ENCODE measurements at places on chromosomes 11 and 22. TPM values are rescaled to one million over a fixed set of nuclear protein-coding genes. Genes with fewer than 3 reads are reported as not detected.

GRCh38 chr11:69512136-69512535, 30.7 kb downstream of the LINC01488 start:
- no peak for DNase-seq

DNA sequence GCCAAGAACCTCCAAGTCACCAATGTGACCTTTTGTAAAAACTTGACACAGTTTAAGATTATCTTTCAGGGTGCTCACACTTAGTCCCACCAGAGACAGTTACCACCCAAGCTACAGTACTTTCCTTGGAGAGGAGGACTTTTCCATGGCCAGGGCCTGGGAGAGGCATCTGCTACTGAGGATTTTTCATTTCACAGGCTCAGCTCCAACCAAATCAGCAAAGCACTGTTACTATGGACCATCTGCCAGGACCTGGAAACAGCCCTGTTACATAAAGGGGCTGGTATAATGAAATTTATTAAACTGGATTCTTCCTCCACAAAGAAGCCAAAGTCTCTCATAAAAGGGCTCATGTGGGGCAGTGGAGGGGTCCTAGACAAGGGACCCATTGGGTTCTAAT, 38.6 kb downstream of the SERGEF start:
- no peak for DNase-seq

Gene CARD18
- not detected for total RNA-seq

DNA sequence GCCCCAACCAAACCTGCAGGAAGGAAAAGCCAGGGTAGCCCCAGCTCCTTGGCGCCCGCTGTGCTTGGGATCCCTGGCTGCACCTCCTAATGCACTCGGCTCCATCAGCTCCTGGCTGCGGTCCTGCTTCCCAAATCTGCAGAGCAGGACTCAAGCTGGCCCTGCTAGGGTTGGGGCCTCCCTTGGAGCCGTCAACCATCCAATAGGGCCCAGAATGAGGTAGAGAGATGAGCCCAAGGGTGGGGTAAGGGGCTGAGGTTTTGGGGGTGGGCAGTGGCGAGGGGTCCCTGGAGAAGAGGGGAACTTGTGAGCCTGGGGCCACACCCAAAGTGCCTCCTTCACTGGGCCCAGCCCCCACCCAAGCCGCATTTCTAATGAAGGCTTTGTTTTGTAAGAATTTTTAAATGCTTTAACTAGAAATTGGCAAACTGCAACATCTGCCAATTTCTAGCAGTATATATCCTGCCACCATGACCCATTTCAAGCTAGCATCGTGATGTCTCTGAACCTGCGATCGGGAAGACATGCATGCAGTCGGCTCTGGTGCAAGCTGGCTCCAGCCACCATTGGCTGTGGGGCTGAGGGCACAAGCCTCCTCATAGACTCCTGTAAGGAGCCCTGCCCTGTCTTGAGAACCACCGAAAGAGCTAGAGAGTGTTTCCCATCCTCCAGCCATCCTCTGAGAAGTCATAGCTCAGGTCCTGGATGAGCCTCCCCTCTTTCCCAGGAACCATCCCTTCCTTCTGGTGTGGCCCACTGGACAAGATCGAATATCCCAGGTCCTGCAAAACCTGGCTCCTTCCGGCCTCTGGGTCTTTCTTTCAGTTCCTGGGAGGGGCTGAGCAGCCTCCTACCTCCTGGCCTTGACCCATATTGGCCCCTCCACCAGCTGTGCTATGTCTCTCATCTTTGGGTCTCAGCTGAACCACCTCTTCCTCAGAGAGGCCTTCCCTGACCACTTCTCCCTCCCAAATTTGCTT, 15.5 kb downstream of the C1QTNF6 start:
- no peak for DNase-seq

DNA sequence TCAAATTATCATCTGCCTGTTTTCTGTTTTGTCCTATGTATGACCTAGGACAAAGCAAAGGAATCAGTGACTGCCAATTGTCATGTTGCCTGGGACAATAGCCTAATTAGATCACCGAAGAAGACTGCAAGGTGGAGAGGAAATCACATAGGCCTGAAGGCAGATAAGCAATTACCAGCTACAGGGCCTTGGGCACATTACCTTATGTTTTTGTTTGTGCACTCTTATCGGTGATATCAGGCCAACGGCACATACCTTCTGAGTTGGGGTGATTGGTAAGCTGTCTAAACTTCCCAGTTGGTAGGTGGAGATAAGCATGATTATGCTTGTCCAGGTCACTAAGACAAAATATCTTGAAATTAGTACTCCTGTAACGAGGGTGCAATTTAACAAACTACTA, 58.1 kb upstream of the FAM181B start:
- no peak for DNase-seq

- no peak for DNase-seq
Measured at GRCh38 chr11:10592331-10592730, 23.9 kb upstream of the LYVE1 start.

Gene ATXN10
- total RNA-seq, result 42.1 TPM

DNA sequence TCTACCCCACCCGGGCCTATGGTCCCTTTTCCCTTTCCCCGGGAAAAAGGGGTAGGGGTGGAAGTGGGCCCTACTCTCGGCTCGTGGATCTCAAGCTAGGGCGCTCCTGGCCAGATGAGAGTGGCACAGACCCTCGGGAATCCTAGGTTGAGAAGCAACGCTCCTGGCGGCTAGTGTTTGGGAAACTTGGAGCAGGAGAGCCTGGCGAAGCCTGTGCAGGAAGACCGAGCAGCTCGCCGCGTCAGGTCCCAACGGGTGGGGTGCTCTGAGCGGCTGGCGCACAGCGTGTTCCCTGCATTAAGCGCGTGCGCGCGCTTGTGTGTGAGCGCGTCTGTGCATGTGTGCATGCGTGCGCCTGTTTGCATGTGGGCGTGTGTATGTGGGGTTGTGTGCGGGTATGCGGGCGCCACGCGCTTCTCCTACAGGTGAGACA, 7.1 kb upstream of the FLI1 start:
- DNase-seq, result no peak

- no peak for DNase-seq
Measured at GRCh38 chr11:104602643-104603042, 295.6 kb downstream of the CASP12 start.

- no peak for DNase-seq
Measured at GRCh38 chr11:2100361-2101170, 38.6 kb downstream of the IGF2 start.

Gene GAS2
- total RNA-seq, result 0.77 TPM

Gene FGF4
- total RNA-seq, result not detected

Gene SLC17A6
- total RNA-seq, result not detected

Gene CALCB
- 0.26 TPM for total RNA-seq

- DNase-seq, result no peak
Measured at GRCh38 chr11:75626889-75627529, 41.8 kb downstream of the MAP6 start.

Gene GLYAT
- not detected for total RNA-seq

DNA sequence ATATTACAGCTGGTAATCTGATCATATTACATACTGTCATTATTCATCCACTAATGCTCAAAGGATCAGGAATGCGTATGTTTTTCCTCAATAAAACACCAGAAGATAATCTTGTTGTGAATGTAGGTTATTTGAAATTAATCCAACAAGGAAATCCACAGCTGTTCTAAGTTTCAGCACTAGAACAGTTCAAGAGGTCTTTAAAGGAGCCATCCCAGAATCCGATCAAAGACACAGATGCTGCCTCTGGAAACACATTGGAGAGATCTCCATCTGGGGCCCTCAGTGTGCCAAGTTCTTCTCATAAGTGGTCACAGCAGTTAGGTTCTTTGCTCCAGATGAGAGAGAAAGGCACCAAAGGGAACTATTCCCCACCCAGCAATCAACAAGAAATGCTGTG, 1955.1 kb upstream of the RAG2 start:
- DNase-seq, result no peak

- no peak for DNase-seq
Measured at GRCh38 chr11:130550150-130550549, 101.7 kb downstream of the ADAMTS15 start.

- DNase-seq, result no peak
Measured at GRCh38 chr11:26782220-26782965, 60.5 kb upstream of the SLC5A12 start.

Gene C11orf16
- not detected for total RNA-seq

Gene RASGRP2
- not detected for total RNA-seq

- no peak for DNase-seq
Measured at GRCh38 chr11:94032066-94032465, 10.9 kb downstream of the HEPHL1 start.

DNA sequence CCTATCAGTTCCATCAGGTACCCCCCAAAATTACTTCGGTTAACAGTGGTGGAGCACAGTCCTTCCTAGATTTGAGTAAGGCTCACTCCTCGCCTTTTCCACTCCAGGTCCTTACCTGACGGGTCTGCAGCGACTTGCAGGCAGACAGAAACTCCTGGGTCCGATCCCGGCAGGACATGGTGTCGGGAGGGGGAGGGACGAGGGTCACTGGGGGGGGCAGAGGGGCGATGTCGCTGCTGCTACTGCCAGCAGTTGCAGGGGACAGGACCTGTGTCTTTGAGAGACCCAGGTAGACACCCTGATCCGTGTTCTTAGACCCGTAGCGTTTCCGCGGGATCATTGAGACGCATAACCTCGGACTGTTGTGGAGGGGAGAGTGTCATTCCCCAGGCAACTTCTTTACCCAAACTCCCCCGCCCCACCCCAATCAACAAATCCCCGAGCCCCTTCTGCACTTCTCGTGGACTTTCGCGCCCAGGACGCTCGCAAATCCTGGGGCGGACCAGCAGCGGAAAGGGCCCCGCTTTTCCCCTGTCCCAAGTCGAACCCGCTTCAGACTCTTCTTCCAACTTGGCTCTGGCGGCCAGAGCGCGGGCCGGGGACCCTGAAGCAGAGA, 839 bp downstream of the STX5 start:
- no peak for DNase-seq

GRCh38 chr22:29744902-29745301, 21.9 kb downstream of the ZMAT5 start:
- DNase-seq, result no peak

- DNase-seq, result no peak
Measured at GRCh38 chr11:85721191-85721590, 35.2 kb upstream of the CCDC89 start.

GRCh38 chr11:69152733-69153421, 2.9 kb upstream of the SMIM38 start:
- DNase-seq, result no peak

Gene IFITM10
- 0.49 TPM for total RNA-seq

Gene INSC
- 1.0 TPM for total RNA-seq

DNA sequence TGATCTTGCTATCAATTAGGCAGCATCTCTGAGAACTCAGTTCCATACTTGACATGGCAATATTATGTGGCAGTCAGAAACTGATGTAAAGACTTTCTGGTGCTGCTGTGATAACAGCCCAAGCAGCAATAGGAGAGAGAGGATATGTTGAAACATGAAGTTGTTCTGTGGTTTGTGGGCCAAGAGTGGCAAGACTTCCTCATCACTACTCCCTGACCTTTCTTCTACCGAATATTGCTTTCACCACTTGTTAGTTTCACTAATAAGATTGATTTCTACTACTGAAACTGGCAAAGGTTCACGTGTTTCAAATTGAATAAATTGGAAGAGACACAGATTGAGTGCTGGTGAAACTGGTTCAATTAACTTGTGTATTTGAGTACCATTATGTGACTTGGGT, 852.6 kb upstream of the RAG2 start:
- DNase-seq, result no peak

GRCh38 chr11:12944889-12945288, 64.2 kb upstream of the RASSF10 start:
- no peak for DNase-seq

DNA sequence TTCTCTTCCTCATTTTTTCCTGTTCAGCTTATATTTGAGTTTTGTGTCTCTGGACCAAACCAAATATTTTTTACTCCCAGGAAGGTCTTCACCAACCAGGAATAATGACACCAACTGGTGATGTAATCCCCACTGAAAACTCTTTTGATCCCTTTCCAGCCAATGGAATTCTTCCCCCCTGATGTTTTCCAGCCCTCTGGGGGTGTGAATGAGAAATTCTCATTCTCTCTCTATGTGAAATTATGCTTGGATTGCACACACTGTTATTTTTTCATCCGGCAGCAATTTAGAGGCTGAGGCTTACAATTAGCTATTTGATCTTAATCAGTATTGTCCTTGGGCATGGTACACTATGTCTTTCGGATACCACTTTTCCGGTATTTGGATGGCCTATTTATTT, 39.5 kb upstream of the SLC1A2 start:
- DNase-seq, result no peak

GRCh38 chr22:19986011-19986409, 30.6 kb downstream of the ARVCF start:
- DNase-seq, result no peak

GRCh38 chr22:46006379-46007002, 29.5 kb upstream of the WNT7B start:
- peak; percentile 82 for DNase-seq

Gene P2RY2
- not detected for total RNA-seq

Gene MRGPRX3
- total RNA-seq, result 0.23 TPM

DNA sequence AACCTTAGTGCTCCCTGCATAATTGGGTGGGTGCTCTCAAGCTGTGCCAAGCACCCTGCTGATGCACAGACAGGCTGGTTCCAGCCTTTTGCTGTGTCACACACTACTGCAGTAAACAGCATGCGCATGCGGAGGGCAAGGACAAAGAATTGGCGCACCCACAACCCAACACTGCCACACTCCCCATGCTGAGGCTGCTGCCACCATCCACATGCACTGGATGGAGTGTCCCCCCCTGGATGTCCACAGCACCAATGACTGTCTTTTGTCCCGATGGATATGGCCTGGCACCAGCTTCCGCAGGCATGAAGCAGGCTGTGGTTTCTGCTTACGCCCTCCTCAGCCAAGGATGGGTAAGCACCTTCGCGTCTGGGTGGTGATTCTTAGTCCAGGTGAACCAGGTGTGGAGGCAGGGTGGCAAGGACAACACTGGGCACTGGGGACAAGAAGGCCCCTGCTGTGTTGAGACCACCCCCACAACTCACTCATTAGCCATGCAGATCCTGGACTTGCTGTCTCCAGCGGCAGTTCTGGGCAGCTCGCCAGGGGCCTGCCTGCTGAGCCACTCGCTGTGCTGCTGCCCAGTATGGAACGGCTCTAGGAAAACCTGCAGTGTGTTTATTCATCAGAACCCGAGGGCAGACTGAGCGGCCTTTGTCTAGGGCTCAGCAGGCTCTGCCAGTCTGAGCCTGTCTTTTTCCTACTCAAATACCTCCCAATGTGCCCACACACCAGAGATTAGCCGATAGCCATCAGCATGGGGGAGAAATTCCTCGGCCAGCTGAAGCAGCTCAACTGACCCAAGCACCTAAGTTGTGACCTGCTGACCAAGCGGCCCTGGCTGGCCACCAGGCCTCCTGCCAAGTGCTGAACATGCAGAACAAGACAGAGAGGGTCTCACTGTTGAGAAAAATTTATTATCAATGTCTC, 8.2 kb upstream of the NAP1L4 start:
- DNase-seq, result no peak

Gene GLYATL2
- total RNA-seq, result not detected

DNA sequence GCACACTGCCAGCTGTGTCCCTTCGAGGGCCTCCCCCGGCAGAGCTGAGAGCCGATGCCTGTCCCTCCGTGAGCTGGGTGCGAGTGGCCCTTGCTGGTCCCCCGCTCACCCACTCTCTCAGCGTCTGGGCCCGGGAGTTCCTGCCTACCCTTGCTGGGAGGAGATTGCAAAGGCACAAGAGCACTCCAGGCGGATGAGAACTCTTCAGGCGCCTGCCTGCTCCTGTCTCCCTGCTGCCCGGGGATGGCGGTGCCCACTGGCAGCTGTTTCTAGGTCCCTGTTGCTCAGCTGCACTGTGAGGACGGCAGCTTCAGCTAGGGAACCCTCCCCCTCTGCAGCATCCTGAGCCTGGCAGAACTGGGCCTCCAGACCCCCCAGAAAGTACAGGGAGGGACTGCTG, 61.1 kb downstream of the FLRT1 start:
- DNase-seq, result no peak

Data from NCI-H460 (cell line).